Peyer's patch (tissue), 4 donors: ENCODE measurements at places on chromosomes 2 and 18. TPM values are rescaled to one million over a fixed set of nuclear protein-coding genes. Genes with fewer than 3 reads are reported as not detected.

TLX2 gene
- not detected for total RNA-seq

GPR35 gene
- 341 TPM for total RNA-seq

CXCR1 gene
- not detected for total RNA-seq

GRCh38 chr2:58133395-58133794 lies 86.8 kb downstream of the VRK2 start:
- DNase-seq, result no peak

DNA sequence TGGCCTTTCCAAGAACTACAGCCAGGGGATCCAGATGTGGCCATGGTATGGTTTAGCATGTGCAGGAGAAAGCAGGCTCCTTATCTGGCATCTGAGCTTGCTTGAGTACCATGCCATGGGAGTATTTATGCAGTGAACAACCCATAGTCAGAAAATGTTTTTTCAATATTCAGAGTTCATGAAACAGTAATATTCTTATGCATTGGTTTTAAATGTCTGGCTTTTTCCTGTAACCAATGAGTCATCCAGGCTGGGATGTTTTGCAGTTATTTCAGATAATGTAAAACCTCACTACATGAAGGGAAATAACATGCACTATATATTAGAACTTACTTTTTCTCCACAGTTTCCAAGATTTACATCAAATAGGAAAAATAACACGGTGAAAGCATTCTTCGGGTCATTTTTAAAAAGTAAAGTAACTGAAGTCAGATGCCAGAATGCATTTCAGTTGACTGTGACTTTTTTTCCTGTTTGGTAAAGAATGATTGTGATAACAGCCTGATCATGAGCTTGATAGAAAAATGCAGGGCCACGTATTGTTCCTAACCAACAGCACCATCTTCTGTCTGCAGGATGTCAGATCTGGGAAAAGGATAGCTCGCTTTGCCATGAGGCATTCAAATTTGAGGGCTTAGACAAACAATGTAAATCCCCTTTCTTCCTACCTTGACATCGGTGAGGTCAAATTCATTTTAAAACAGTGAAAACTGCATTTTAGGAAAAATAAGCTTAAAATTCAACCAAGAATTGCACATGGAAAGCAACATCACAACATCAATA lies 152.8 kb downstream of the DSC3 start:
- no peak for DNase-seq
